ENCODE measurements at places on chromosomes 4 and X. TPM values are rescaled to one million over a fixed set of nuclear protein-coding genes. Genes with fewer than 3 reads are reported as not detected.

GRCh38 chr4:143338313-143338712, 1.6 kb downstream of the GAB1 start:
- no peak overlapping the region for H3K4me3 ChIP-seq
- no peak overlapping the region for H3K27ac ChIP-seq
- peaks cover 12% of the 10 kb centered on the region for H3K4me1 ChIP-seq
- no peaks in the 10 kb centered on the region for H3K36me3 ChIP-seq

DNA sequence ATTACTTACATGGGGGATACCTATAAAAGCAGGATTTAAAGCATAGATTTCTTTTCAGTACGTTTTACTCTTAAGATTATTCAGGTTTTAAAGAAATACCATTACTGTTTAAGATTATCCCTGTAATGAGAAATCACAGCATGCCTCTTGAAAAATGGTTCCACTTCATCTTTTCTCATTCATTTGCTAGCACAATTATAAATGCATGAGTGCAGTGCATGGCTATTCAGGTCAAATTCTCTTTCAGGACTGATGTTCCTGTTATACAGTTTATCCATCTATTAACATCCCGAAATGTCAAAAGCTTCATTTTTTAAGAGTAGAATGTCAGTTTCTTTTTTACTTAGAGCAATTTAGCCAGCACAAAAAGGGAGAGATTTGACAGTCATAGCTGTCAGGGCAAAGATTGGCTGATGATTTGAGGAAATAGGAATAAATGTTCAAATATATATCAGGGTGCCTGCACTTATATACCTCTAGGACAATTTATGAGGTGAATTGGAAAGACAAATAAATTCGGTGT, 135.2 kb downstream of the ADGRL3 start:
- no peak overlapping the region for H3K27ac ChIP-seq
- no peaks in the 10 kb centered on the region for H3K27me3 ChIP-seq
- H3K4me3 ChIP-seq = no peak overlapping the region
- no peak for DNase-seq
- no peaks in the 10 kb centered on the region for H3K4me1 ChIP-seq
- H3K36me3 ChIP-seq = no peaks in the 10 kb centered on the region

DNA sequence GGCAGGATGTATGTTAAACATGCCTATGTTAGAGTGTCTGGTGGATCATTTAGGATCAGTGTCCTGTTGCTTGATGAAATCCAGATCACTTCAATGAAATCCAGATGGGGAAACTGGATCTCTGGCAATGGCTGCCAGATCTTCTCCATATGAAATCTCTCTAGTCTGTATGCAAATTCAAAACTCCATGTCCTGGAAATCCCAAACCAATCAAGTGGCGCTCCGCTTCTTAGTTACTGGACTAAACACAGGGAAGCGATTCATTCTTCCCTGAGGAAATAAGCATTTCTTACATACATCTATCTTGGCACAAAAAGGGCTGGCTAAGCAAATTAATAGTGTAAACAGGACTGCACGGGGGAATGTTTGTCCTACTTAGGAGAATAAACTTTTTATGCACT, 94.9 kb downstream of the HDAC8 start:
- H3K27ac ChIP-seq = no peak overlapping the region
- no peak for DNase-seq
- H3K4me3 ChIP-seq = no peak overlapping the region
- H3K4me1 ChIP-seq = no peaks in the 10 kb centered on the region
- H3K27me3 ChIP-seq = no peaks in the 10 kb centered on the region
- no peaks in the 10 kb centered on the region for H3K36me3 ChIP-seq

DNA sequence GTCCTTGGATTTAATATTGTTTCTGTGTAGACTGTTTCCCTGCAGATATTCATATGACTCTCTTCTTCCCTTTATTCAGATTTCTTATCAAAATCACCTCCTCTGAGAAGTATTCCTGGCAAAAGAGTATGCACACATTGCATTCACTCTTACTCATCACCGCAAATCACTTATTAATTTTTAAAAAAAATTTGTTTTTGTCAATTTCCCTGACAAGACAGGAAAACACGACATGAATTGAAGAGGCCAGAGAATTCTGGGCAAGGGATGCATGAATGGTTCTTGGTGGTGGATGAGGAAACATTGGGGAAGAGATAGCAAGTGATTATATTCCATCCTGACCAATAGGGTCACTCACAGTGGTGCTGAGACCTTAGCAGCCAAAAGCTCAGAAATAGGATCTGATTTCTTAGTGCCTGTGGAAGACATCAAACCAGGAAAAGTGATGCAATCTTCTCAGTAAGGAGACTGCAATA, 522.5 kb upstream of the AGA start:
- H3K36me3 ChIP-seq = no peaks in the 10 kb centered on the region
- H3K27ac ChIP-seq = no peak overlapping the region
- no peaks in the 10 kb centered on the region for H3K4me1 ChIP-seq
- H3K27me3 ChIP-seq = no peaks in the 10 kb centered on the region
- H3K4me3 ChIP-seq = no peak overlapping the region

DNA sequence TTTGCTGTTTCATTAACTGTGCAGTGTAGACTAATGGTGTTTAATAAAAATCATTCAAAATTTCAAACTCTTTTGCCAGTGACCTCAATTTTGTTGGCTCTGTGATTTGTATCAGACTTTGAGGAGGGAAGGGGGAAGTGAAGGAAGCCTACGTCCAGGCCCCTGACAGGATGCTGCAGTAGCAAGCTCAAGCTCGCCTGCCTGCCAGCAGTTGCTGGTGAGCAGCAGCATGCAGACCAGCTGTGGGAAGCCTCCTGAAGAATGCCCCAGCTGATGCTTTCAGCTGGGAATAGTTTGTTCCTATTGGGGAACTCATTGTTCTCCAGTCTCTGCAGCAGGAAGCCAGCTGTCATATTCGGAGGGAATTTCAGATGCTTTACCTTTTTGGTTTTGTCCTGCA, 495.2 kb downstream of the AFF2 start:
- no peaks in the 10 kb centered on the region for H3K4me1 ChIP-seq
- no peaks in the 10 kb centered on the region for H3K27me3 ChIP-seq
- H3K27ac ChIP-seq = no peak overlapping the region
- no peaks in the 10 kb centered on the region for H3K36me3 ChIP-seq

GRCh38 chr4:174794543-174795094, 34.4 kb downstream of the GLRA3 start:
- no peaks in the 10 kb centered on the region for H3K27me3 ChIP-seq
- DNase-seq = no peak
- H3K27ac ChIP-seq = no peak overlapping the region
- no peak overlapping the region for H3K4me3 ChIP-seq

DNA sequence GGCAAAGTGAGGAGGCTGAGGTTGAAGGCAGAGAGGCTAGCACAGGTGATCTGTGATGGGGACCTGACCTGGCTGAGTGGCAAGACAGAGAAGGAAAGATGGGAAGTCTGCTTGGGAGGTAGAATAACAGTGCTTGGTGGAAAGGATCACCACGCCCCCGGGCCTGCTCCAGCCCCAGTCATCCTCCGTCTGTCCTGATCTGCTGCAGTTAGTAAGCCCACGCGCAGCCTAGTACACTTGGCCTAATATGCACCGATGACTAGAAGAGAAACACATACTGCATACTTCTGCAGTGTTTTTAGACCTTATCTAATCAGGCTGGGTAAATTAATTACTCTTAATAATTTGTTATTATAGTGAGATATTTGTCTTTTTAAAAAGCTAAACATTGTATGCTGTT, 103.7 kb upstream of the KLF3 start:
- DNase-seq = no peak
- no peaks in the 10 kb centered on the region for H3K27me3 ChIP-seq
- no peak overlapping the region for H3K4me3 ChIP-seq
- no peaks in the 10 kb centered on the region for H3K4me1 ChIP-seq
- H3K36me3 ChIP-seq = no peaks in the 10 kb centered on the region

DNA sequence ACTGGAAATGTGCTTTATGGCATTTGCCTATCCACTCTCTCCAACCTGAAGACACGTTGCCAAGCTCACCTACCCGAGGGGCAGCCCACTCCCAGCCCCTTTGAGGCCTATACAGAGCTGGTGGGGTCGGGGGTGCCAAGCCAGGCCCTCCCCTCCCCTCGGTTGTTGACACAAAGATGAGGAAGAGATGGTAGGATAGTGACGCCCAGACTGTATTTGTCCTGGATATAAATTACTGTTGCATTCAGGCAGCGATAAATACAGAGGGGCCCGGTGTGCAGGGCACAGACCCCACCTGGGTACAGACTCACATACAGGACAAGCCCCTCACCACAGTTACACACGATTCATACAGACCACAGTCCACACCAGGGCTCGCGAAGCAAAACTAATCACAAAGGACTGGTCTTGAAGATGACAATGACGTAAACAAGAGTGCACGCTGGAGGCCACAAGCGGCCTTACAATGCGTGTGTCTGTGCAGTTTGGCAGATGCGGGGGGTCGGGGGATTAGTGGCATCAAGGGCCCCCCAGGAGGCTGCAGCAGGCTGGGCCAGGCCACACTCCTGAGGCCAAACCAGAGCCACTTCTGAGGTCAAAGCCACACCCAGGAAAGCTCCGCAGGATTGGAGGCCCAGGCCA, 14.6 kb downstream of the DGKQ start:
- H3K4me3 ChIP-seq = no peak overlapping the region
- no peaks in the 10 kb centered on the region for H3K4me1 ChIP-seq
- H3K36me3 ChIP-seq = no peaks in the 10 kb centered on the region
- H3K27ac ChIP-seq = no peak overlapping the region

- H3K27me3 ChIP-seq = no peaks in the 10 kb centered on the region
- H3K27ac ChIP-seq = no peak overlapping the region
- no peak for DNase-seq
- no peaks in the 10 kb centered on the region for H3K4me1 ChIP-seq
Observed at GRCh38 chr4:42225286-42225685, 72.8 kb upstream of the BEND4 start.

GRCh38 chrX:41732260-41732659, 8.3 kb downstream of the GPR82 start:
- no peak overlapping the region for H3K27ac ChIP-seq
- no peak overlapping the region for H3K4me3 ChIP-seq
- no peaks in the 10 kb centered on the region for H3K36me3 ChIP-seq
- no peak for DNase-seq
- no peaks in the 10 kb centered on the region for H3K27me3 ChIP-seq
- peaks cover 24% of the 10 kb centered on the region for H3K4me1 ChIP-seq

DNA sequence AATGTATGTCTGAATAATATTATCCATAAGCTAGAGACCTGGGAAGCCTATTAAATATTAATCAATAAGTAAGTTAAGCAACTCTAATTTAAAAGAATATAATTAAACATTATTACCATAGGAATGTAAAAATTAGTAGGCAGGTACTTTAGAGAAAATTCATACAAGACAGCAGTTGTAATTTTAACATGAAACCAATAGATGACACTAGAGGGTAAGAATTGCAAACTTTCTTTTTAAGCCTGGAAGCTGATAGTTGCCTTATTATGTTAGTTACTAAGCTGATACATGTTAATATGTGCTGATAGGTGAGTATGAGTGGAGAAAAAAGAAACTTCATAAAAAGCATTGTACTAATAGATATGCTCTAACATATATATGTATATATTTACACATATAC, 1157.4 kb downstream of the FAM133A start:
- H3K4me3 ChIP-seq = no peak overlapping the region
- DNase-seq = no peak
- no peak overlapping the region for H3K27ac ChIP-seq
- no peaks in the 10 kb centered on the region for H3K4me1 ChIP-seq
- H3K27me3 ChIP-seq = no peaks in the 10 kb centered on the region

GRCh38 chr4:13970349-13970748, 342.8 kb upstream of the BOD1L1 start:
- H3K27ac ChIP-seq = no peak overlapping the region
- H3K27me3 ChIP-seq = no peaks in the 10 kb centered on the region
- no peak overlapping the region for H3K4me3 ChIP-seq
- H3K36me3 ChIP-seq = no peaks in the 10 kb centered on the region
- no peaks in the 10 kb centered on the region for H3K4me1 ChIP-seq

DNA sequence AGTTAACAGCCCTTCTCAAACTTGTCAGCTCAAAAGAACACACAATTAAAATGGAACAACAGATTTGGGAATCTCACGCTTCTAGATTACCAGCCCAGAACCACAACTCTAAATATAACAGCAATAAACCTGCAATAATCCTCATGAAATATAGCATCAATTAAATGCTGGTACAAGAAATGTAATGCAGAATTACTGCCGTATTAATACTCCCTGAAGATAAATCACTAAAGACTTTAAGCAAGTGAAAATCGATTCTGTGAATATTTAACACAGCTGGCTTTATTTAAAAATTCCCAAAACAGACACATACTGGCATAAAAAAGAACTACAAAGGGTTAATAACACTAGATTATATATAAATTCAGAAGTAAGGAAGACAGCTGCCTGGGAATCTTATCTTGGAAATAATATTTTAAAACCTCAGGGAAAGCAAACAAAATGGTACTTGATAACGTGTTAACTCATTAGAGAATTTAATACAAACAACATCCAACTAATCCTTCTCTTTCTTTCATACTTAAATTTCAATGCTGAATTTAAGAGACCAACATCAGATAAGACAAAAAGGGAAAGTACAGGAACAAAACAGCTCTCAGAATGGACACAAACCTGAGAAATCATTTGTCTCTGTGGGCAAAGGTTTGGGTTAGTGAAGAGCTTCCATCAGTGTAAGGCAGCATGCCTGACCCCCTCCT, 34.7 kb downstream of the APBB2 start:
- H3K27me3 ChIP-seq = no peaks in the 10 kb centered on the region
- DNase-seq = no peak
- H3K27ac ChIP-seq = no peak overlapping the region
- H3K4me1 ChIP-seq = no peaks in the 10 kb centered on the region

DNA sequence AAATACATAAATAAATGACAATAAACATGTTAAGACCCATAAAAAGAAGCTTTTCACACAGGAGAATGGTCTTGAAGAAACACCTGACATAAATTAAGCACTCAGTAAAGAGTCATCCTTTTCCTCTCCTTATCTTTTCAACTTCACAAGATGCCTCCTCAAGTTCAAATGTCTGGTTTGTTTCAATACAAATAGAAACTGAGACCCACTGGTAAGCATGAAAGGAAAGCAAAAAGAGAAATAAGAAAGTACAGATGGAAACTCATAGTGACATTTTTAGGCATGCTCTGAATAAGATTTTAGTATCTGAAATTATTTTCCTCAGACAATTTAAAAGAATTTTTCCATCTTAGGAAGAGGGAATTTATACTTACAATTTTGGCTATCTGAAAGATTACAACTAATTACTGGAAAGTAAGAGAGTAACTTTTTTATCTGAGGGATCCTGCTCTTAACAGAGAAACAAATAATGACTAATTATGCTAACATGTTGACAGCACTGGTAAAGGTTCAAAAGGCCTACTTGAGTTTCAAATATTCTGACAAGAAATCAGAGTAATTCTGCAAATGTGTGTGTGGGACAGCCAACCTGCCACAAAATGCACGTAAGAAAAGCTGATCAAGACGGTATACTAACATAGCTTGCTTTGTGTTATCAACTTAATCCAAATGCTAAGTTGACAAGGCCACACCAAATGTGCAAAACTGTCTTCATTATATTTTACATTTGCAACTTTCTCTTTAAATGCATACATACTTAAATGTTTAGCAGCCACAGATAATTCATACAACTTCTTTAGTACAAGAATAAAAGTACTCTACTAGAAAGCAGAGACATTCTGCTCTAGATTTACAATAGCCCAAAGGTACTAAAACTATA, 113.0 kb downstream of the IQCM start:
- no peaks in the 10 kb centered on the region for H3K36me3 ChIP-seq
- H3K4me1 ChIP-seq = no peaks in the 10 kb centered on the region
- H3K27ac ChIP-seq = no peak overlapping the region
- H3K4me3 ChIP-seq = no peak overlapping the region
- H3K27me3 ChIP-seq = no peaks in the 10 kb centered on the region

The GRIA3 gene
- polyA plus RNA-seq = not detected

The CNKSR2 gene
- 11.5 TPM for polyA plus RNA-seq

The TLR6 gene
- polyA plus RNA-seq = 10.0 TPM

The IL2 gene
- polyA plus RNA-seq = not detected
